ENCODE measurements at places on chromosomes 3 and 15.
A peak's percentile ranks its signal among the peaks of the same experiment; 100 is the strongest.

DNA sequence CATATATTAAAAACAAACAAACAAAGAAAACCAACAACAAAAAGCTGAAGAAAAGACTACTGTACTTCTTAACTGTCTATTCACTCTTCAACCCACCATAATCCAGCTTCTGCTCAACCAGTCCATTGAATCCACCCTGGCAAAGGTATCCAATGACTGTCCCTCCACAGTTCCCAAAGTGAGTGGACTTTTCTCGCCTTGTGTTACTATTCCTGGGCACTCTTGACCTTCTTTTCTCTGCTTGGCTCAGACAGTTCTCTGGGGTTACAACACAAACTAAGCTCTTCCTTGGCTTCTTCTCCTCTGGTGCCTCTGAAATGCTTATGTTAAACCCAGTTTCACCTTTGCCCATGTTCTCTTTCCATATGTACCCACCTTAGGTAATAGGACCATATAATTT, 420.2 kb downstream of the PLCL2 start:
- DNase-seq = no peak

GRCh38 chr3:186219211-186219638, 110.3 kb upstream of the ETV5 start:
- DNase-seq = no peak

DNA sequence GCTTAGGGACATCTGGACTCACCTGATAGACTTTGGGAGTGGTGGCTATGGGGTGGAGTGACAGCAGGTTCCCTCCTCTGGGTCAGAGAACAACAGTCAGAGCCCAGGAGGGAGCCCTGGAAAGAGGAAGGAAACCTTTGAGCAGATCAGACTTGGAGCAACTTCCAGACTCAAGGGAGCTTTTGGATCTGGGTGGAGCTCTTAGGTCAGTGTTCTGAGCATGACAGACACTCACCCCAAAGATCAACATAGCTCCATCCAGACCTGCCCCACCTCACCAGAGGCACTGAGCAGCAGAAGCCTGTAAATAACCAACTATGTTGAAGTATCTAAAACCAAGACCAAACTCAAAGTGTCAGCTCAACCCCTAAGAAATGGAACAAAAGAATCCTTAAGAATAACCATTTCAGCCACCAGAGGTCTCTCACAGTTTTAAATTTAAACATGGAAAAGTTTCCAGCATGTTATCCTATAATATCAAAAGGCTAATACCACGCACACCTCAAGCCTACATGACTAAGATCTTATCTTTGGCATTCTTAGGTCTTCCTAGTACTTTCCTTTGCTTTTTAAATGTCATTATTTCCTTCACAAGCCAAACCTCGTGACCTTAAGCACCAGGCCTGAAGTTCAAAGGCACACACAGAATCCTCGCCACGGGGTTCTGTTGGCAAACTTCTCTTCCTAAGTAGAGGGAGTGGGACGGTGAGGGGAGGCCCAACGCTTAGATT, 56.4 kb downstream of the UMPS start:
- no peak for DNase-seq

GRCh38 chr15:95162967-95163531, 931.7 kb downstream of the MCTP2 start:
- no peak for DNase-seq

DNA sequence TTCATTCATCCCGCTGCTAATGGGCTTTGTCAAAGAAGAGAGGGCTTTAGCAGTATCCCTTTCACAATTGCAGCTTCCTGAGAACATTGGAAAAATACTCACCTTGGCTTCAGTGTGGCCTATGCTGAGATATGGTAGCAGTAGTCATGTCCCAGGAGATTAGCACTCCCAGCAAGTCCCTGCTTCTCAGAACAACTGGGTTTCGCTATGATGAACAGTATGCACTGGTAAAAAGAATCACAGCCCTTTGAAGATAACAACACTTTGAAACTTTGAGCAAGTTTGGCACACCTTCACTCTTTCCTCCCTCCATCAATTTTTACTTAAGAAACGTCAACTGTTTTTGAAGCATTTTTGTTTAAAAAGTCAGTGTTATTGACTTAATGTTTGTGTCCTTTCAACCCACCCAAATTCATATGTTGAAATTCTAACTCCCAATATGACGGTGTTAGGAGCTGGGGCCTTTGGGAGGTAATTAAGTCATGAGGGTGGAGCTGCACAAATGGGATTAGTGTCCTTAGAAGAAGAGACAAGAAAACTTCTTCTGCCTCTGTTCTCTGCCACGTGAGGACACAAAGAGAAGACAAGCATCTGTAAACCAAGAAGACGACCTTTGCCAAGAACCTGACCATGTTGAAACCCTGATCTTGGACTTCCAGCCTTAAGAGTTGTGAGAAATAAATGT, 17.8 kb upstream of the PLSCR4 start:
- DNase-seq = no peak

DNA sequence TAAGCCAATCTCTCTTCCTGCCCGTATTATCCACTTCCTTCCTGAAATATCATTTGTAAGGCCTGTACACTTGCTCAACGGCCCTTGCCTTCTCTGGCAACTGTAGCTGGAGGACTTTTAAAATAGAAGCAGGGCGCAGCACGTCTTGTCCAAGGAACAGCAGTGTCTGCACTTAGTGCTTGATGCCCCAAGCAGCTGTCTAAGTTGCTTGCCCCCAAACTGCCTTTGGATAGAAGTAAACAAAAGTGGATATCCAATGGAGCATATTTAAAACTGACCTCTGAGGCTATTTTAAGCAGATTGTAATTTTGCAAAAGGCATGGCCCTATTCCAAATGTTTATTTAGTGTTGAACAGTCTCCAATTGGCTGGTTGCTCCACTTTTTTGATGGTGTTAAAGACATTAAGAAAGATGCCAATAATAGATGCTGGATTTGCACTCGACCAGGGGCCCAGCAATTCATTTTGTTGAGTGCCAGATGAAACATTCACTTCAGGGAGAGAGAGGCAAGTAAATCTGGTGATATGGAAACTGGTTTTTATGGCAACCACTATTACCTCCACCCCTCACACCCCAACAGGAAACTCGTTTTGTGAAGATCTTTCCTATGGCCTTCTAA, 526.8 kb upstream of the TBL1XR1 start:
- DNase-seq = no peak

DNA sequence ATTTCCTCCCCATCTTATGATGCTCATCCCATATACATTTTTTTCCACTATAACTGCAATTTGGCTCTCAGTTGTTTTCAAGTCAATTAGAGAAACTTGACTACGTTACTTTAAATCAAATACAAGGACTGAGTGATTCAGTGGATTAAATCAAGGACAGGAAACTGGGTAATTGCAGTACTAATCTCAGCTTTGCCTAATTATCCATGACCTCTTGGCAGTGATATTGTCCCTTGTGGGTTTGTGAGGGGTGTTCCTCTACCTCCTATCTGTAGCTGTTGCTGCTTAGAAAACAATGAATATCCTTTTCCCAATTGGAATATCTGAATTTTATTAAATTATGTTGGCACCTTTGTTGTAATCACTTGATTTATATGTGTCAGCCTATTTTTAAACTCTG, 79.4 kb downstream of the ZPLD1 start:
- DNase-seq = no peak

DNA sequence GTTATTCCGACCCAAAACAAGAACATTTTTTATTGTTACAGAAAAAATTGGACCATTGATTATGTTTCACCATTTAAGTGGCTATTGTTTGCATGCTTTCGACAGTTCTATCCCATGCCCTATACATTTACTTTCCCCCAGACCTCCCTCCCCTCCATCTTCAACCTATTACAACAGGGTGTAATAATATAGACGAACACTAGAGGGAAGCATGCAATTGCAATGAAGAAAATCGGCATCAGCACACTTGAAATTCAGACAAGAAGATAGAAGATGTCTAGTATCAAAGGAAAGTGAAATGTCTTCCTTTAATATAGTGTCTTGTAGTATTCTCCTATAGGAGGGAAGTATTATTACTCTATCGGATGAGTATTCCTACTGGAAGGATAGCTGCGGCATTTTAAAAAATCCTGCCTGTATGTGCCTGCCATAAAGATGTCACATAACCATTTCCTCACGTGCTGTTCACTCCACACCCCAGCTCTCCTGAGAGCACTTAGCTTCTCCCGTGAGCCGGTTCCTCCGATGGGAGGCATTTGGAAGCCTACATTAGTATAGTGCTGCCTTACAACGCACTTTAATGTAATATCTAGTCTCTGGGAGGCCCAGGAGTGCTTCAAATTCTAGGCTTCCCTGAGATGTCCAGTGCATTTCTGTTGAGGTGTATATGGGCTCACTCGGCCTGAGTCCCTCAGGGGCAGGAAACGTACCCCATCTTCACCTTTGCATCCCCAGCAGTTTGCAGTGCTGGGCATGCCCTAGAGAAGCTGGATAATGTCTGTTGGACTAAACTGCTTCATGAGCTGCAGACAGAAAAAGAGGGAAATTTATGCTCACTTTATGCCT, 17.8 kb upstream of the ERICH6 start:
- peak; percentile 75 for DNase-seq

DNA sequence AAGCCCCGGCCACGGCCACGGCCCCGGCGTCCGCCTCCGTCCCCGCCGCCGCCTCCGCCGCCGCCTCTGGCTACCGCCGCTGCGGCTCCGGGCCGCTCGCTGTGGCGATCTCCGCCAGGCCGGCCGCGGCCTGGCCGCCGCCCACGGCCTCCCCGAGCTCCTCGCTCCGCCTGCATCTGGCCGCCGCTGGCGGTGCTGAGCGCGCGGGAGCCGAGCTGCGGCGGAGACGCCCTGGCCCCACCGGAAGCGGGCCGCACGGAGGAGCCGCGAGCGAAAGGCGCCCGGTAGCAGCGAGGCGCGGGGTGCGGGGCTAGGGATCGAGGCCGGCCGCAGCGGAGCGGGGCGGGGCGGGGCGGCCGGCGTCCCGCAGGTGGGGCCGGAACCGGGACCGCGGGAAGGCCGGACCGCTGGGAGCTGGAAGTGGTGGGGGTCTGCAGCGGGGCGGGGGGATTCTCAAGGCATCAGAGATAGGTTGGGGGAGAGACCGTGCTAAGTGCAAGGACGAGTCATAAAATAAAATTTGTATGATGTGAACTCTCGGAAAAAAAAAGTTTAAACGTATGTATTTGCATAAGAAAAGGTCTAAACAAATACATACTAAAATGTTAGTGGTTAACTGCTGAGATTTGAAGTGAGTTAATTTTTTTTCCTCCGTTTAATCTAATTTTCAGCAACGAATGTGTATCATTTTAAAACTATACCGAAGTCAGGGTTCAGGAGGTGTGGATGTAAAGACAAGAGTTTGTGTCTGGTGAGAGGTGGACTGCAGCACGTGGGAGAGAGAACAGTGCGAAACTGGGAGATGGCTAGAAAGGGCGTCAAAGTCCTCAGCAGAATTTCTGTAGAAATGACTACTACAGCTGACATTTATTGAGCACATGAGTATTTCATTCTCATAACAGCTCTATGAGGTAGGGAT, at the start of gene AVEN:
Gene AVEN (minus strand): TSS at position 334 of the 919 bp plus-strand sequence. CDS start 158 bp downstream, at position 176.
- peak; percentile 67 for DNase-seq

- DNase-seq = no peak
These were observed 88.5 kb downstream of the ERC2 start for GRCh38 chr3:56379723-56380287.

- DNase-seq = no peak
These were observed 8.0 kb downstream of the FAM174B start for GRCh38 chr15:92647467-92648163.

DNA sequence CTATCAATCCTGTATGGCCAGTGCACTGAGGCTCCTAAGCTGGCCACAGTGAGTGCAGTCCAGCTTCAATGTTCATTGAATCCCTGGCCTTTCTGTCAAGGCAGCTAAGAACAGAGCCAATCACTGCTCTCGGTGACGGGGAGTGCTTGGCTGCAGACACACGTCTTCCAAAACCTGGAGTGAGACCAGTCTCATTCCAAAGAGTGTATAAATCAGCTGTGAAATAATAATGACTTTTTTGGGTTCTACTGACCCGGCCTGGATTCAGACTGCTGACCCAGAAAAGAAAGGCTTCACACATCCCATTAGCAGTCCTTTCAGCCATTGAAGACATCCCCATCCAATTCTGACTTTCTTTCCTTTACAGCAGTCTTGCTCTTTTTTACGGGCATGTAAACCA, 665.5 kb downstream of the GBE1 start:
- no peak for DNase-seq

- no peak for DNase-seq
These were observed 73.1 kb downstream of the FAIM start for GRCh38 chr3:138681463-138682220.

DNA sequence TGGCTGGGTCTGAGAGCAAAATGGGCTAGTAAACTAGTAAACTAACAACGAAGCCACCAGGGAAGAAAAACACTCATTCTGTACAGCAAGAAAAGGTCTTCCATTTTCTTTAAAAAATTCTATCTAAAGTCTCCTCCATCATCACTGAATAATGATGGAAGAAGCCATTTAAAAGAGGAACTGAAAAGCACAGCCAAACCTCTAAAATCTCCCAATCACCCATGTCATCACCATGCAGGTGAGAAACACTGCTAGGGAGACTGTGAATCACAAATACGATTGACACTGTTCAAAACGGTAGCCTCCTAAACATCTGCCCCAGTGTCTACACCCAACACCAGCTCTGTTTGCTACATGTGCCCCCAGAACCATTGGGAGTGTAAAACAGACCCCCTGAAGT, 140.4 kb downstream of the RORA start:
- DNase-seq = no peak

- DNase-seq = no peak
These were observed 39.8 kb upstream of the NUDT16 start for GRCh38 chr3:131341761-131342160.

DNA sequence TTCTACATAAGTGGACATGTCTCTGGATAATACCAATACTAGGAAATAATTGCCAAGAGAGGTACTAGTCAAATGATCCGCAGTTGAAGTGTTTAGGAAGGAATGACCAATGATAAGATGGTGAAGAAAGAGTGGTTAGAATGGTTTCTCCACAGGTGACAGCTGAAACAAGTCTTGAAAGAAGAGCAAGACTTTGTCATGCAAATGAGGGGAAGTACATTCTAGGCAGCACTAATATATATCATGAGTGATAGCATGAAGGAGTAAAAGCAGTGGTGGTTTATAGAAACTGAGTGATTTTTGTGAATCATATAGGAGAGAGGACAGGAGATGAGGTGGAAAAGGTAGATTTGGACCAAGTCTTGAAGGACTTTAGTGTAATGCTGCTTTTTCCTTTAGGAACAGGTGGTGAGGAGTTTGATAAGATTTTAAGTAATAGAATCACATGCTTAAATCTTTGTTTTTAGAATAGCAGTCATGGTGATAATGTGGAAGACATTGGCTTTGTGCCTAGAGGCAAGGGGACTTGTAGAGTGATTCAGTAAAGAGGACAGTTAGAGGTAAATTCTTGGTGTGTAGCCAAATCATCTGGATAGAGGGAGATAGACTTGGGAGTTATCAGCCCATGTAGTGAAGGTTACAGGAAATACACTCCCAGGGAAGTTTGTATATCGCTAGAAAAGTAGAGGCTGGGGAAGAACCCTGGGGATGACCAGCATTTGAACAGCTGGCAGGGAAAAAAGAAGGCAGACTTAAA, 31.9 kb downstream of the SLMAP start:
- DNase-seq = peak; percentile 42

- DNase-seq = no peak
These were observed 45.1 kb downstream of the IL17RD start for GRCh38 chr3:57120040-57120439.

- peak; percentile 14 for DNase-seq
These were observed 2.4 kb downstream of the FYTTD1 start for GRCh38 chr3:197752107-197752506.

GRCh38 chr3:1506090-1506489, 413.3 kb downstream of the CNTN6 start:
- DNase-seq = no peak

- DNase-seq = no peak
These were observed 82.8 kb downstream of the SMAD3 start for GRCh38 chr15:67148196-67148701.

- DNase-seq = peak; percentile 48
These were observed 16.8 kb downstream of the RPUSD3 start for GRCh38 chr3:9826815-9827573.

- DNase-seq = no peak
These were observed 50.1 kb downstream of the CFAP20DC start for GRCh38 chr3:58999774-59000160.

Measured in activated CD4-positive, alpha-beta T cell treated with anti-CD3 and anti-CD28 coated beads, Interleukin-10, Interleukin-2, amounts not matched to agents 100 ng/mL and 50 ng/mL, durations not matched to agents 16 hours and 8 hours (primary cell).